Dorsolateral prefrontal cortex (tissue), 122 donors: ENCODE measurements at places on chromosomes 16 and 17.

DNA sequence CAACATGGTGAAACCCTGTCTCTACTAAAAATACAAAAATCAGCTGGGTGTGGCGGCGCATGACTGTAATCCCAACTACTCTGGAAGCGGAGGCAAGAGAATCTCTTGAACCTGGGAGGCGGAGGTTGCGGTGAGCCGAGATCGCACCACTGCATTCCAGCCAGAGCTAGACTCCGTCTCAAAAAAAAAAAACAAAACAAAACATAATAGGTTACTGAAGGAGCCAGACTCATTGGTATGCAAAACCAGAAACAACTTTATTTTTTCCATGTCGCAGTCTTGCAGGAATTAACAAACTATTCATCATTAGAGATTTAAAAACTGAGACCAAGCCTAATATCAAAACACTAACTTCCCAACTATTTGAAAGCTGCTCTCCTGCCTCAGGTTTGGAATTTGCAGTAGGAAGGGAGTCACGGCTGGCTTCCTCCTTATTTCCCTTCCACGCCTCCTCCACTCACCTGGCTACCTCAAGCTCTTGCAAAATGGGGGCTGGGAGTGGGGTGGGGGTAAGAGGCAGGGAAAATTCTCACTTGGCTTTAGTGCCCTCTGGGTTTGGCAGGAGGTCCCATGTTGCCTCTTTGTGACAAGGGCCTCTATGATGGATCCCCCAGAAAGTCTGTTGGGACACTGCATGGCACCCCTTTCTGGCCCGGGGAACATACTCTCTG is 34.1 kb upstream of the MYH10 start:
- no peak for DNase-seq

DNA sequence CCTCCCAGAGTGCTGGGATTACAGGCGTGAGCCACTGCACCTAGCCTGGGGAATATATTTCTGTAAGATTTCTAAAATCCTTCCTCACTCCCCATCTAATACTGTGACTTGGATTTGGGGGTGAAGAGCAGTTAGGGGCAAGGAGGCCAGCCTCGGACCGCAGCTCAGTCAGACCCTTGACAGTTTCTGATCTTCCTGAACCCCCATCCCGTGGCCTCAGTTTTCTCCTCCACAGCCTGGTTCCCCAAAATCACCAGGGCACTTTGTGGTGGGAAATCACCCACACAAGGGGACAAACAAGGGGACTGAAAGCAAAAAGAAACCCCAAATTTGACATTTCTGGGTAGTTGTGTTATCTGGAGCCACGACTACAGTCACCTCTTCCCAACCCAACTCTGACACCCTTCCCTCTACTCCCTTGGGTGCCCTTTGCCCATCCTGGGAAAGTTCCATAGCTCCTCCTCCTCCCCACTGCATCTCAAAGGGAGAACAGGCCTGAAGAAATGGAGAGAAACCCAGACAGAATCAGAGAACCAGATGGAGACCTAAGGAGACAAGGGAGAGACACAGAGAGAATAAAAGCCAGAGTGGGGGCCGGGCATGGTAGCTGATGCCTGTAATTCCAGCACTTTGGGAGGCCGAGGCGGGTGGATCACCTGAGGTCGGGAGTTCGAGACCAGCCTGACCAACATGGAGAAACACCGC is 2.8 kb upstream of the STAT5A start:
- DNase-seq: no peak

DNA sequence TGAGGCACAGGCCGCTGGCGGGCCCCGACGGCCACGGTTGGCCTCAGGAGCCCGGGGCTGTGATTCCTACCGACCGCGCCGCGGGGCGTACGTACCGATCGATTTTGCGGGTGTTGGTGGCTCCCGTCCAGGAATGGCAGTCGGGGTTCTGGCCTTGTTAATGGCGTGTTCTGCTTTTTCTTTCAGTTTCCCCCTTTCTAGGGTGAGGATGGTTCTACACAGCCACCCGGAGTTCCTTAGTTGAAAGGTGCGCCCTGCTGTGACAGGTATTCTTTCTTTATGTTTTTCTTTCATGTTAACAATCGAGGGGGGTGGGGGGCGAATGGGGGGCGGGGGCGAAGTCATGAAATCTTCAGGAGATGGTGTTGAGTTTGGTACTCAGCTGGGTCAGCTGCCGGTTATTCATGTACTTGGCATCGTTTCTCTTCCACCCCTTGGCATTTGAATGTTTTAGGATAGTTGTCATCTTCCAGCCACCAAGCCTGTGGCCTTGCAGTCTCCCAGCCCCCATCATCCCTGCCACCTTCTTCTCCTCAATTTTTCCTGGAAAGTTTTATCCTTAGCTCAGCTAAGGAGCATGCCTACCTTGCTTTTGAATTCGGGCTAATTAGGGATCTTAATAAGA is 802 bp downstream of the CYLD start:
- no peak for DNase-seq

- DNase-seq: no peak
These were observed 3.5 kb upstream of the C16orf95 start for GRCh38 chr16:87320510-87321227.

- DNase-seq: no peak
These were observed 7.4 kb downstream of the MYO1D start for GRCh38 chr17:32869345-32870026.

GRCh38 chr16:73616166-73616753 is 568.3 kb upstream of the ZFHX3 start:
- no peak for DNase-seq

DNA sequence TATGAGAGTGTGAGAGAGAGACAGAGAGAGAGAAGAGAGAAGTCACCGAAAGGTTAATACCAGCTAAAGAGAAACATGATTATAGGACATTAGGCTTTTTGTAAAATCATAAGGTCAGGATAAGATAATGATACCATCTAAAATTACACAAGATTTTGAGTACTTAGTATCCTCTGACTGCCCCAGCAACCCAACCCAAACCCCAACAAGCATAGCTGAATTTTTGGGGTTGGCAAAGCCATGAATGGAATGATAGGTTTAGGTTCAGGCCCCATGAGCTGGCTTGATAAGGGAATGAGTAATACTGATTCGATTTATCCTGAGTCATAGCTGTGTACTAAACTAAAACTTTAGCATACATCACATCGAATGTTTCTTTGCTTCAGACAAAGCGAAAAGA is 259.5 kb downstream of the IRX3 start:
- no peak for DNase-seq

GRCh38 chr16:81385031-81385756 is 59.4 kb upstream of the CMIP start:
- no peak for DNase-seq

- DNase-seq: no peak
These were observed 80.9 kb downstream of the KLHDC4 start for GRCh38 chr16:87684711-87685404.

DNA sequence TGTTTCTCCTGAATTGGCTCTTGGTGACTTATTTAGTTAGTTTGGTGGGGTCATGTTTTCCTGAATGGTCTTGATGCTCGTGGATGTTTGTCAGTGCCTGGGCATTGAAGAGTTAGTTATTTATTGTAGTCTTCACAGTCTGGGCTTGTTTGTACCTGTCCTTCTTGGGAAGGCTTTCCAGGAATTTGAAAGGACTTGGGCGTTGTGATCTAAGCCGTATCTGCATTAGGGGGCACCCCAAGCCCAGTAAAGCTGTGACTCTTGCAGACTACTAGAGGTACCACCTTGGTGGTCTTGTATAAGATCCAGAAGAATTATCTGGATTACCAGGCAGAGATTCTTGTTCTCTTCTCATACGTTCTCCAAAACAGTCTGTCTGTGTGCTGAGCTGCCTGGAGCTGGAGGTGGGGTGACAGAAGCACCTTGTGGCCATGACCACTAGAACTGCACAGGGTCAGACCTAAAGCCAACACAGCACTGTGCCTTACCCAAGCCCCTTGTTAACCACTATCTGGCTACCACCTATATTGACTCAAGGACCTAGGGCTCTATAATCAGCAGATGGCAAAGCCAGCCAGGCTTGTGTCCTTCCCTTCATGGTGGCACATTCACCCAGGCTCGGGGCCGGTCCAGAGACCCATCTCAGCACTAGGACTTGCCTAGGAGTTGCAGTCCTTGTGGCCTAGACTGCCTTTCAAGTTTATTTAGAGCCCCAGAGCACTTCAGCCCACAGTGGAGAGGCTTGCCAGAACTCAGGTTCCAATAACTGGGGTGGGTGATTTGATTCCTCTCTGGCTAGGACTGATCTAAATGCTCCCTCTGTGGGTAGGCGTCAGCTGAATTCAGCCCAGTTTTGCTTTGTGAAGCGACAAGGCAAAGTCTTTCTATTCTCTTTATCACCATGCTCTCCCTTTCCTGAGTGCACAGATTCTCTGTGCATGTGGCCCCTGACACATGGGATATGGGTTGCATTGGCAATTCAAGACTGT is 11.0 kb downstream of the RNF135 start:
- DNase-seq: no peak

- DNase-seq: no peak
These were observed 51.4 kb downstream of the WSB1 start for GRCh38 chr17:27345141-27345904.

GRCh38 chr16:26791169-26791568 is 275.6 kb upstream of the C16orf82 start:
- DNase-seq: no peak

DNA sequence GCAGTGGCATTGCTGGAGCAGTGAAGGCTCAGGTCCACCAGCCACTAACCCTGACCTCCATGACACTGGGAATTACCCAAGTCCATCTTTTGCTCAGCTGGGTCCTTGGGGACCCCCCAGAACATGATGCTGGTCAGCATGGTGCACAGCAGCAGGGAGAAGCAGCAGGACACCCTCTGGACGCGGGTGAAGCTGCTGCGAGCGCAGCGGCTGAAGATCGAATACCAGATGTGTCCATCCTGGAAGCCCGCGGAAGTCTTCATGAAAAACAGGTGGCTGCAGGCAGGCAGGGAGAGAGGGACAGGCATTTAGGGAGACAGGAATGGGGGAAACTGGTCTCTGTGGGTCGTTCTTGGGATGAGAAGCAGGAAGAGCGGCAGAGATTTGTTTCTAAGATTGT is 53.4 kb upstream of the GCSH start:
- DNase-seq: no peak

- no peak for DNase-seq
These were observed 28.6 kb downstream of the TK2 start for GRCh38 chr16:66521252-66521713.

- DNase-seq: no peak
These were observed 1393.3 kb downstream of the CDH8 start for GRCh38 chr16:60642956-60643355.
